ENCODE measurements at places on chromosomes 16 and 17. TPM values are rescaled to one million over a fixed set of nuclear protein-coding genes. Genes with fewer than 3 reads are reported as not detected.

The CD300E gene
- polyA plus RNA-seq = 0.12 TPM

The HBZ gene
- 1.6 TPM for polyA plus RNA-seq

The CD300LF gene
- polyA plus RNA-seq = 0.43 TPM

The SLC2A4 gene
- 2.8 TPM for polyA plus RNA-seq

The HP gene
- 0.52 TPM for polyA plus RNA-seq

The CCDC40 gene
- 25.5 TPM for polyA plus RNA-seq

The ESRP2 gene
- polyA plus RNA-seq = 29.0 TPM

The KRTAP4-5 gene
- not detected for polyA plus RNA-seq
